Activated T-helper 2 cell treated with anti-CD3 and anti-CD28 coated beads, Interferon-gamma antibody, Interleukin-2, Interleukin-4, amounts not matched to agents 10 μg/mL and 5 μg/mL and 100 μg/mL, durations not matched to agents 14 hours and 24 hours and 36 hours (primary cell): ENCODE measurements at places on chromosomes 5 and 9.
A peak's percentile ranks its signal among the peaks of the same experiment; 100 is the strongest.

- DNase-seq: no peak
Observed at GRCh38 chr9:5622016-5622415, 6.9 kb upstream of the RIC1 start.

DNA sequence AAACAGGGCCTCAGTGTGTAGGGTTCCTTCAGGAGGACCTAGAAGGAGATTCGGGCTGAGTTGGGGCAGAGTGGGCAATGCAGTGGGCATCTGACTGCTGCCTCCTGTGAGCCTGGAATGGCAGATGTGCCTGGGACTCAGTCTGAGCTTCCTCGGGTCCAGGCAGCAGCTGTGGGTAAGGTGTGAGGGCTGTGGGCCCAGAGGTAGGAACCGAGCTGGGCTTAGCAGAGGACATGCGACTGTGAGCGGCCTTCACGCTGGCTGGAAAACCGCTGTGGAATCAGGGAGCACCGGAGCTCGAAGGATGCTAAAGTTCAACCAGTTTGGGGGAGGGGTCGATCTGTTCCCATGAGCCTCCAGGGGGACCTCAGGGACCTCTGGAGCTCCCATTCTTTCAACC, 137.0 kb downstream of the PAX5 start:
- no peak for DNase-seq

- no peak for DNase-seq
Observed at GRCh38 chr9:30913331-30913730, 1471.1 kb upstream of the ACO1 start.

GRCh38 chr5:146069780-146070099, 35.6 kb downstream of the PLAC8L1 start:
- DNase-seq: no peak

GRCh38 chr9:100465761-100466160, 7.2 kb upstream of the TMEFF1 start:
- no peak for DNase-seq

GRCh38 chr5:152701305-152701949, 296.3 kb upstream of the NMUR2 start:
- DNase-seq: no peak

- no peak for DNase-seq
Observed at GRCh38 chr5:9297134-9297533, 248.7 kb downstream of the SEMA5A start.

- no peak for DNase-seq
Observed at GRCh38 chr5:14008819-14009311, 64.4 kb upstream of the DNAH5 start.

DNA sequence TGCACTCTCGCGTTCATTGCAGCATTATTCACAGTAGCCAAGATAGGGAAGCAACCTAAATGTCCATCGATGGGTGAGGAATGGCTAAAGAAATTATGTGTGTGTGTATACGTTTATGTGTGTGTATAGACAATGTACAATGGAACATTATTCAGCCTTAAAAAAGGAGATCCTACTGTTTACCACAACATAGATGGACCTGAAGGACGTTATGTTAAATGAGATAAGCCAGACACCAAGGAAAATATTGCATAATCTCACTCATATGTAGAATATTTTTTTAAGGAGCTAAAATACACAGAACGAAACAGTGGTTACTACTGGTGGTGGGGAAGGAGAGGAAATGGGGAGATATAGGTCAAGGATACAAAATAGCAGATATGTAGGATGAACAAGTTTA, 2.4 kb downstream of the KIF2A start:
- DNase-seq: no peak

- DNase-seq: no peak
Observed at GRCh38 chr5:1217596-1218206, 7.5 kb upstream of the SLC6A18 start.

DNA sequence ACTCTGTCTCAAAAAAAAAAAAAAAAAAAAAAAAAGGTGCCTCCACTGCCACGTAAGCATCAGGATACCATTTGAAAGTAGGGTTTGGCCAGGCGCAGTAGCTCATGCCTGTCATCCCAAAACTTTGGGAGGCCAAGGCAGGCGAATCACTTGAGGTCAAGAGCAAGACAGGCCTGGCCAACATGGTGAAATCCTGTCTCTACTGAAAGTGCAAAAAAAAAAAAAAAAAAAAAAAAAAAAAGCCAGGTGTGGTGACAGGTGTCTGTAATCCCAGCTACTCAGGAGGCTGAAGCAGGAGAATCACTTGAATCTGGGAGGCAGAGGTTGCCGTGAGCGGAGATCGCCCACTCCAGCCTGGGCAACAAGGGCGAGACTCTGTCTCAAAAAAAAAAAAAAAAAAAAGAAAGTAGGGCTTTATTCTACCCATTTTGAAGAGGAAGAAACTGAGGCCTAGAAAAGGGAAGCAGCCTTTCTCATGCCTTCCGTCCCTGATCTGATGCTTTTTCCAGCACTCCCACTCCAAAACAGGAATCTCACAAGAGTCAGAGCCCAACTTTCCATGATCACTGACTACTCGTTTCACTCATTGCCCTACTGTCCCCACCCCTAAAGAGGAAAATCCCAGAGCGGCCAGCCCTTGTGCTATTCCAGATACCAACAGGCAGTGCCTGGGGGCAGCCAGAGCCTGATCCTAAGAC, 16.3 kb upstream of the CCIN start:
- no peak for DNase-seq

- DNase-seq: no peak
Observed at GRCh38 chr5:313806-314376, 7.6 kb upstream of the AHRR start.

GRCh38 chr9:137774775-137775386, 102.7 kb upstream of the CACNA1B start:
- no peak for DNase-seq

DNA sequence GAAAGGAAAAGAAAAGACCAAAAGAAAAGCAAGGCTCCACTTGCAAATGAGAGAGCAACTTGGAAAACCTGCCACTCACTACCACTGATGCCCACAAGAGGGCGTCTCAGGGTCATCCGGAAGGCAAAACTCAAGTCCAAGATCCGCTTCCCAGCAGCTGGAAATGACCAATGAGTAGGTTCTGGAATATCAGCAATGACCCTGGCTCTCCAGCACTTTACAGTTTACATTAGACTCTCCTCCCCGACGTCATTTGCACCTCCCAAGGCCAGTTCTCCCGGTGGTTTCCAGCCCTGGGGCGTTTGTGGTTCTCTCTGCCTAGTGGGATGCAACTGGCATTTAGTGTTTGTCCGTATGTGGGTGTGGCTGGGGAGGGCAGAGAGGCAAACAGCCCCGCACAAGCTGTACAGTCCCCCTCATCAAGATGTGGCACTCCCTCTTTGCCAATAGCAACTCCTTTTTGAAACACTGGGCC, 193.8 kb upstream of the ZNF618 start:
- no peak for DNase-seq

DNA sequence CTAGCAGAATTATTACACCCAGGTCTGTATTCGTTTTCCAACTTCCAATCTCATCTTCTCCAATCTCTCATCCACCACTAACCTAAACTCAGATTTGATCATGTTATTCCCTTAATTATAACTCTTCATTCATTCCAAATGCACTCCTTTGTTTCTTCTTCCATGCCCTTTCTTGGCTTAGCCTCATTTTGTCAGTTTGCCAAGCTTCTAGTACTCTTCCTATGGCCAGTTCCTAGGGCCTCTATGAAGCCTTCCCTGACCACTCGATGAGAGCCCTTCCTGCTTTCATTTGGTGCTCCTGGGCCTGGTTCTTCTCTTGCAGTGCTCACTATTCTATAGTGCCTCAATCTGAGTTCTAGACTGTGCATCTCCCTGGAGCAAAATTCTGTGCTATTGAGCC, 5.8 kb downstream of the FAM219A start:
- no peak for DNase-seq

DNA sequence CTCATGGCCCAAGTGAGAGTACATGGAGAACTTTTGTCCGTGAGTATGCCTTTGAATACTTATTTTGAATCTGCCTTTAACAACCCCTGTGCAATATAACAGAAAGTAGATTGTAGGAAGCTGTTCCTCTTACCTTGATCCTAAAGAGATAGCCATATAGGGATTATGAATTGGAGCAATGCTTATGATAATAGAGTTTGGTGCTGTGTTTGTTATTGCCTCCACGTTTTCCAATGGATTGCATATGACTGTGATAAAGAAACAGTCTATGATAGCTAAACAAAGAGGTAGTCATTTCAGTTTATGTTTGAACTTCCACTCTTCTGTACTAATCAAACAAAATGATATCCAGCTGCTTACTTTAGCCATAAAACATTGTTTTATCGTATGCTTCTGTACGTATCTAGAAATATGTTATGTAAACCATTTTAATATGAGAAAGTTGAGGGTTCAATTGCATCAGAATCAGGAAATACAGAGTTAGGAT, 199.6 kb upstream of the RGMB start:
- no peak for DNase-seq

DNA sequence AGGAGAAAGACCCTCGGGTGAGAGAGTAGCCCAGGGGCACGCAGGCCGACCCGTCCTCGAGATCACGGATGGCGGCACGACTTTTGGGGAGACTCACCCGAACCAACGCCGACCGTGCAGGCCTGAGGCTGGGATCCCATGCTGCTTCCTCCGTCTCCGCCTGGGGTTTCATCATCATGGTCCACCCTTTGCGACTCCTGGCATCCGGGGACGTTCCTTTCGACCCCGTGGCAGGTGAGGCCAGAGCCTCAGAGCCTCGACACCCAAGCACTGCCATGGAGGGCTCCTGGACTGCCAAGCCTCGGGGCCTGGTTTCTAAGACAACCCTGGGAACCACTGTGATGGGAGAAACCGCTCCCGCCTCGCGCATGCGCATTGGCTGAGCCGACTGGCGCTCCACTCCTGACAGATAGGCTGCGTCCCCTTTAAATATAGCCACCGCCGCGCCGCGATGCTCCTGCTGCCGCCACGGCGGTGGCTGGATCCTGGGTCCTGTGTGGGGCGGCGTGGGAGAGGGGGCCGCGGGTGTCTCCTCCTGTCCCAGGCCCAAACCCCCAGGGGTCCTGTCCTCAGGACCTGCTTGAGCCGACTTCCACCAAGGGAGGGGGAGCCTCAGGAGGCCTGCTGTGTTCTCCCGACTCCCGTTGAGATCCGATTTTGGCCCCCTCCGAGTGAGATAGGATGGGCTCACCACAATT, 481.6 kb downstream of the SPATA31A7 start:
- DNase-seq: no peak

DNA sequence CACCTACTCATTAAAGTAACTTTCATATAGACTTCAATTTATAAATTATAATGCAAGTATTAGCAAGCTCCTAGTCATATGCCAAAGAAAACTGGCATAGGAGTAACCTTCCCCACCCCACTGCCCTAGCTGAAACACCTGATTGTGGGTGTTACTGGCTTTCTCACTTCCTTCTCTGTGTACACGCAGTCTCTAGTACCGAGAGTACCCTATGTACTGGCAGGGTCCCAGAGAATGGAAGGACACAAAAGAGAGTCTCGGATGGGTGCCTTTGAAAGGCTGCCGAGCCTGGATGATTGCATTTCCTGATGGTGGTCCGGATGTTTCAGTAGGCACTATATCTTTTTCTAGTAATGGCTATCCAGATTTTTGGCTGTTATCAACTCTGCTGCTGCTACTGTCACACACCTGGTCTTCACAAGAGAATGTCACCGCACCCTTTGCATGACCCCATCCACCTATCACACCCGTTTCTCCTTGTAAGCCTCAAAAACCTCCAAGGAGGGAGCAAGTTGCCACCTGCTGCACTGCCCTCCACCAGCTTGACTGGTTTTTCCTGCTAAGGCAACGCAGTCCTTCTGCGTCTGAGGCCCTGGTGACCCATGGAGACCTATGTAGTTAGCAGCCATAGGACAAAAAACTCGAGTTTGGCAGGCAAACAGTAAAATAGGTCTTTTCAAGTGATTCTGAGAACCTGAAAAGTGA, 53.8 kb upstream of the CLINT1 start:
- no peak for DNase-seq

DNA sequence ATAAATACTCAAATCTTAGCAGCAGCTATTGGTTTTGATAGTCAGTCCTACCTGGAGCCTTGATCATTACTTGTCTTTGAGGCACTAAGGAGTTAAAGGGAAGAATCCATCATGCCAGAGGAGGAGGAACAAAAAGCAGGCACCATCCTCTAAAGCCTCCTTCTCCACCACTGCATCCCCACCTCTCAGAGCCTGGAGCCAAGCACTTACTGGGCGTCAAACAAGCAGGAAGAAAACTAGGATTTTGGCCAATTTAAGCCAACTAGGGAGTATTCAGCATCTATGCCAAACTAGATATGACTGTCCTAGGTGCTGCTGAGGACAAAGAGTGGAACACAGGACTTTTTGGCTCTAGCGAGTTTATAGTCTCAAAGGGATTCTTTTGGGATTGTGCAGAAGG, 152.5 kb downstream of the PPP2R2B start:
- no peak for DNase-seq

- DNase-seq: peak; percentile 17
Observed at GRCh38 chr5:1246711-1247431, 21.7 kb downstream of the SLC6A18 start.

GRCh38 chr5:112143690-112144089, 275.4 kb downstream of the EPB41L4A start:
- no peak for DNase-seq

DNA sequence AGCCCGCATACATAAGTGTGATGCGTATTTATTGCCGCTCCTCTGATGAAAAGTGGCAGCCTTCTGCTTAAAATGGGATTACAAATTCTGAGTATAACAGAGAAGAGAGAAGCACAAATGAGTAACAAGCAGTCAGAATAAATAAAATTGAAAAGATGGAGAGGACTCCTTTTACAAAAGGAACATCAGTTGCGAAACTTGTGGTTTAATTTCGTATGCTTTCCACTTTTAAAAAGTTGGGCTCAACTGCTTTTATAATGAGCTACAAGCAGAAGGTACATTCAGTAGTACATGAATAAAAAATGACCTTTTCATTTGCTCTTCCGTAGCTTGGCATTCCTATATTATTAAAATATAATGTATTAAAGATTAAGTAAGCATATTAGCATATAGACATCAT, 320.0 kb downstream of the FBXL17 start:
- DNase-seq: no peak

DNA sequence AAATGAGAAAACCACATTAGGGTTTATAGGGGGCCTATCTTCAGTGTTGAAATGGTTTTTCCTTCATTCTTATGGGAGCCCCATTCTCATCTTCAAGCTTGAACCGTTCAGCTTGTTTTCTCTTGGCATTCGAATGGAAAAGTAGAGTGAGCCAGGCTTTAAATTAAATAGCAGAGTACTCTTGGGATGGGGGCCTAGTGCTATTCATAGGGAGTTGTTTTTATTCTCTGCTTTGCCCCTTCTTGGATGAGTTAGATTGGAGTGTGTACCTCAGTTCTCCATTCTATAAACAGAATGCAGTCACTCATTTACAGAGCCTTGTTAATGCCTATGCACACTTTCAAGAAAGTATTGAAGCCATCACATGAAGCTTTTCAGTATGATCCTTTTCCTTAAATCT, 127.9 kb downstream of the FAM170A start:
- no peak for DNase-seq

- no peak for DNase-seq
Observed at GRCh38 chr5:158992037-158992740, 107.5 kb downstream of the EBF1 start.

- no peak for DNase-seq
Observed at GRCh38 chr5:52786949-52787599, 642 bp upstream of the ITGA1 start.
